ENCODE measurements at places on chromosomes 11 and 22.

GRCh38 chr11:7612661-7613393, 60.5 kb downstream of the CYB5R2 start:
- DNase-seq, result no peak

DNA sequence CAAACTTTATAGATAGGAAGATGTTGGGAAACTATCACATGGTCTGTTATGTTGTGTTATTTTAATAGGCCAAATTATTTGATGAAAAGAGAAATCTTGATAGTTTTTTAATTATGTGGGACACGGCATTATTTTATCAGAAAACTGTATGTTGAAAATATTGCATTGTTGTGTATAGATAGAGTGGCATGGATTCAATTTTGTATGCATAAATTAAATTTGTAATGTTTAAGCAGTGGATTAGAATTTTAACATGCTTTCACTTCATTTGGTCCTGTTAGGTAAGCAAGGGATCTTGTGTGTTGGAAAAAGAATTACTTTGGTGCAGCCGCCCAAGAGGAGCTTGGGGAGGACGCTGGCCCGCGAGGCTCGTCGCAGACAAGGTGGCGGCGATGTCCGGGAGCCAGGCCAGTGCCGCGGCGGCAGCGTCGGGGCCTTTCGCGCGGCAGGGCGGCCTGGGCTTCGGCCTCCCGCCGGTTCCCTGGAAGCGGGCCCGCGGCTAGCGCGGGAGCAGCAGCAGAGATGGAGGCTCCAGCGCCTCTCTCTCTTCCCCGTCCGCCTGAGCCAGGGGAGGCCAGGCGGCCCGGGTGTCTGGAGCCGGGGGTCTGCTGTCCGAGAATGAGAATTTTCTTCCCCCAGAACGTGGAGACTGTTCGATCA, 82.7 kb downstream of the GGT1 start:
- no peak for DNase-seq

GRCh38 chr22:19440411-19441195, 6.9 kb downstream of the C22orf39 start:
- DNase-seq, result no peak

DNA sequence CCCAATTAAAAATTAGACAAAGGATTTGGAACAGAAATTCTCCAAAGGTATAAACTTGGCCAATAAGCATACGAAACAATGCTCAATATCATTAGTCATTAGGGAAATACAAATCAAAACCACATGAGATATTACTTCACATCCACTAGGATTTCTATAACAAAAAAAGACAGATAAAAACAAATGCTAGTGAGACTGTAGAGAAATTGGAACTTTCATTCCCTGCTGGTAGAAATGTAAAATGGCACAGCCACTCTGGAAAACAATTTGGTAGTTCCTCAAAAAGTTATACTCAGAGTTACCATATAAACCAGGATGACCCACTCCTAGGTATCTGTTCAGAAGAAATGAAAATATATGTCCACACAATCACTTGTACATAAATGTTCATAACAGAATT, 71.6 kb downstream of the RPL27A start:
- DNase-seq, result no peak

GRCh38 chr22:35452351-35452781, 52.4 kb downstream of the MCM5 start:
- DNase-seq, result no peak

DNA sequence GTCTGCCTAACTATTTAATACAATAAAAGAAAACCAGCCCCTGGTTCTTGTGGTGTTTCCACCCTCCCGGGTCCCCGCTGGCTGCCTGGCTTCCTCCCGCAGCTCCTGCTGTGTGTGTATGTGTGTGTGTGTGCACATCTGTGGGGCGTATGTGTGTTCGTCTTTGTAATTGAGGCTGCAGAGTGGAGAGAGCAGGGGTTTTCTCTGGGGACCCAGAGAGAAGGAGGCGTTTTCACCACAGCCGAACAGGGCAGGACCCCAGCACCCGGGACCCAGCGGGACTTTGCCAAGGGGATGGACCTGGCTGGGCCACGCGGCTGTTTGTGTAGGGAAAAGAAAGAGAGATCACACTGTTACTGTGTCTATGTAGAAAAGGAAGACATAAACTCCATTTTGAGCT, 42.7 kb downstream of the IGLL1 start:
- DNase-seq, result no peak

DNA sequence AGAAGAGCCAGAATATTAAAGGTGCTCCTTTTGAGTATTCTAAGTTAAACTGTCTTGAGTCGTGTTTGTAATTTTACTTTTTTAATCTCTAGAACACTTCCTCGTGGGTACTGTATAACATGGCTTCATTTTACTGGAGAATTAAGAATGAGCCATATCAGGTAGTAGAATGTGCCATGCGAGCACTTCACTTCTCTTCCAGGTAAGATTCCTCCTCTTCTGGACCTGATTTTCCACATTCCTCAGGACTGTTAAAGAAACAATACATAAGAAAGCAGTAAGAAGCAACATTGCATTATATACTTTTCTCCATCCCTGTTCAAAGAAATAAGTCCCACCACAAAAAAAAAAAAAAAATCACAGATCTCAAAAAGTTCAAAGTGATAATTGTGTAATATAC, 37.9 kb downstream of the TTC17 start:
- no peak for DNase-seq

GRCh38 chr22:36377022-36377631, 10.6 kb downstream of the MYH9 start:
- DNase-seq, result no peak

GRCh38 chr22:45908961-45909360, 68.0 kb downstream of the WNT7B start:
- DNase-seq, result no peak

Measured in activated naive CD8-positive, alpha-beta T cell treated with anti-CD3 and anti-CD28 coated beads, Interleukin-2, amount 50 U/mL, for 16 hours (primary cell).